ENCODE measurements at places on chromosomes 6 and 20.

DNA sequence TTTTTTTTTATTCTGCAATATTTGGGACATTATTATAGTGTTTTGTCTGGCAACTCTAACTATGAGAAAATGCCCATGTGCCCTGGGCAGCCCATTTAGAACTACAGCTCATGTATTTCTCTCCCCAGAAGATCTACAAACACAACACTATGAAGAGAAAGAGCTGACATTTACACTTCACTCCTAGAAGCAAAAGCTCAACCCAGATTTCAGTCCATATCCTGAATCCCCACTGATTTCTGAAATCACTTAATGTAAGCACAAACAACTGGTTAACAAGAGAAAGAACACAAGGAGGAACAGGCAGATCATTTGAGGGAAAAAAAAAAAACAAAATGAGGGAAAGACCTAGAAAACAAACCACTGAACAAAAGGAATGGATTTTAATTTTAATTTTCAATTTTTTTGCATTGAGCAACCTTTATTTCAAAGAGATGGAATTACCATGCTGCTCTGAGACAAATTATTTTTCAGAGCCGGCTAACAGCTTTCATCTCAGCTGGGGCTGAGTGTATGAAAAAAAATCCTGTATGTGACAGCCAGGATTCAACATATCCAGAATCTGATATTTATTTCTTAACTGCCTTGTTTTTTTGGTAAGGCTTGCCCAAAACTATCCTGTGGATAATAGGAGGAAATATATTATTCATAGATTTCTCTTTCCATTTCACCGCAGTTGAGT, 32.5 kb downstream of the KIAA0319 start:
- DNase-seq: no peak

DNA sequence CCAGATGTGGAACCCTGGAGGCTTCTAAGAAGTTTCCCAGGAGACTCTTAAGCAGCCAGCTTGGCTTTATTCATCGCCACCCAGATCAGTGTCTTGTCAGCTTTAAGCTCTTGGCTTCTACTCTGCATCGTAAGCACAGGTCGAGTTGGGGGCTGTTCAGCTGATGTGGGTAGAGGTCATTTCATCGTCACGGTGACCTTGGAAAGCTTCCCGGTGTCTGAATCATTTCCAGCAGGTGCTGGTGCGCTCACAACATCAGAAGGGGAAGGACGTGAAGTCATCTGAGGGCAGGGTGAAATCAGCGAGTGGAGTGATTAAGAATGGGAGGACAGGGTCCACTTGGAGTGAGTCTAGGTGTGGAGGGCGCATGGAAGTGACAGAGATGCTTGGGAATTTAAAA, 112.6 kb downstream of the SASH1 start:
- DNase-seq: no peak

DNA sequence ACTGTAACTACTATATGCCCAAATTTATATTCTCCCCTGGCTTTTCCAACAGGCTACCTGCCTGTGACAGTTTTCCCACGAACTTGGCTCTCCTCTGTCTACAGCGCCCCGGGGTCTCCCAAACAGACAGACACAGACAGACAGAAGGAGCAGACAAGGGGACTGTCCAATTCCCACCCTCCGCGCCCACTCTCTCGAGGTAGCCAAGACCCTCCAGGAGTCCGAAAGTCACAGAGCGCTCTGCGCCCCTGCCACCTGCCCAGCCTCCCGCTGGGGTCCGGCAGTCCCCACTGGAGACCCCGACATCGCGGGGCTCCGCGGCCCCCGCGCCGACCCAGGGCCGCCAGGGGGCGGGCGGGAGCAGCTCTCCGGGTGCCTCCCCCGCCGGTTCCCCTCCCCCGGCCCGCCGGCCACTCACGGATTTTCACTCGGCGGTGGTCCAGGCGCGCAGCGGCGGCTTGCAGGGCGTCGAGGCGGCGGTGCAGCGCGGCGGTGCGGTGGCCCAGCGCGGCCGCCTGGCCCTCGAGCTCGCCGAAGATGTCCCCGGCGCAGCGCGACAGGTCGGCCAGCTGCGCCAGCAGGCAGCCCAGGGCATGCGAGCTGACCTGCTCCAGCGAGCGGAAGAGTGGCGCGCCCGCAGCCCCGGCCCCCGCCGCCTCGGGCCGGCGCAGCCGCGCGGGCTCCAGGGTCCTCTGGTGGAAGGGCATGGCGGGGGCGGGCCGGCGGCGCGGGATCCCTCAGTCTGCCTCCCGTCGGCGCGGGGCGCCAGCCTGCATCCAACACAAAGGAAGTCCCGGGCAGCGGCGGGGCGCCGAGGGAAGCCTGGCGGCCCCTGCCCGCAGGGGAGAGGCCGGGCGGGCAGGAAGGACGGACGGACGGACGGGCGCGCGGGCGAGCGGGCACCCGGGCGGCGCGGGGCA, 81.3 kb upstream of the CCDC28A start:
- peak; percentile 44 for DNase-seq

- DNase-seq: no peak
These were observed 8.7 kb downstream of the CDS2 start for GRCh38 chr20:5135363-5136012.

DNA sequence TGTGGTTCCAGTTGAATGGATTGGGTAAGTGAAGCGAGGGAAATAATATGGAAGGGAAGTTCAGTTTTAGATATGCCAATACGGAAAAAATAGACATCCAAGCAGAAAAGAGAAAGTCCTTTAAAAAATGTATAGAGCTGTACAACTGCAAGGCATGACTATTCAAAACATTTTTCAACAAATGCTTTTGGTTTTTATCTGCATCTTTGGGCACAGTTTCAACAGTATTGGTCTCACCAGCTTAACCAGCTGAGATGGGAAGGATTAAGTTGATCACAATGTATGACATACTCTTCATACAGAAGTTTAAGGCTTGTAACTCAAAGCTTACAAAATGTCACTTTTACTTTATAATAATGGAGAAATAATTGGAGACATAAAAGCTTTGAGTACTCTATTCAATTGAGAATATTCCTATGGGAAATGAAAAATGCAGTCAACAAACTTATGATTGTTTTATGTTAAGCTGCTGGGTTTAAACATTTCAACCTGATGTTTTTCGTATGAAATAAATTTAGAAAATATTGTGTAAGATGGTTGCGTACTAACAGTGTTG, 16.3 kb upstream of the UTRN start:
- DNase-seq: no peak

DNA sequence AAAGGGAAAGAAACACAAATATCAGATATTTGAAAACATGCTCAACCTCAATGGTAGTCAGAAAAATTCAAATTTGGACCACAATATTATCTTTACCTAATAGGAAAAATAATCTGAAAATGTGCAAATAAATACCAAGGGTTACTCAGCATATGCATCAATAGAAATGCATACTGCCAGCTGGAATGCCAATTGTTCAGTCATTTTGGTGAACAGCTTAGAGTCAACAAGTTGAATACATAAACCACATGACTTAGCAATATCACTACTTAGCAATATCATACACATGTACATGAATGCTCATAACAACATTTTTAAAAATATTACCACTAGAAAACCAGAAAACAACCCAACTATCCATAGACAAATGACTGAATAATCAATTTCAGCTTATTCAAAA, 212.7 kb downstream of the PTPRK start:
- DNase-seq: no peak

- DNase-seq: no peak
These were observed 306.5 kb upstream of the MAP3K7 start for GRCh38 chr6:90893400-90893799.

DNA sequence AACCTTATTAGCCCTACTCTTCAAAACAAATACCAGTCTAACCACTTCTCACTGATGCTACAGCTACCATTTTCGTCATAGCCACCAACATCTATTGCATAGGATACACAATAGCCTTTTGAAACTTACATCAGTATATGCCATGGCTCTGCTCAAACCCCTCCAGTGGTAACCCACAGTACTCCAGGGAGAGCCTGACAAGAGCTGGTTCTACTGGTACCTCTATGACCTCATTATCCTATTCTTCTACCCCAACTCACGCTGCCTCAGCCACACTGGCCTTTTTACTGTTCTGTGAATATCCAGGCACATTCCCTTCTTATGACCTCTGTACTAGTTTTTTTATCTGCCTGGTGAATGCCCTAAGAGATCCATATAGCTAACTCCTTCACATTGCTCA, 157.6 kb downstream of the ARHGAP18 start:
- DNase-seq: no peak
